ENCODE measurements at places on chromosomes 1 and 21. TPM values are rescaled to one million over a fixed set of nuclear protein-coding genes. Genes with fewer than 3 reads are reported as not detected.
A peak's percentile ranks its signal among the peaks of the same experiment; 100 is the strongest.

GRCh38 chr1:24963099-24963872 lies 33.2 kb upstream of the RUNX3 start:
- no peak for DNase-seq
- H3K27ac ChIP-seq, result no peak overlapping the region
- no peaks in the 10 kb centered on the region for H3K27me3 ChIP-seq
- no peaks in the 10 kb centered on the region for H3K36me3 ChIP-seq
- no peaks in the 10 kb centered on the region for H3K4me1 ChIP-seq

DNA sequence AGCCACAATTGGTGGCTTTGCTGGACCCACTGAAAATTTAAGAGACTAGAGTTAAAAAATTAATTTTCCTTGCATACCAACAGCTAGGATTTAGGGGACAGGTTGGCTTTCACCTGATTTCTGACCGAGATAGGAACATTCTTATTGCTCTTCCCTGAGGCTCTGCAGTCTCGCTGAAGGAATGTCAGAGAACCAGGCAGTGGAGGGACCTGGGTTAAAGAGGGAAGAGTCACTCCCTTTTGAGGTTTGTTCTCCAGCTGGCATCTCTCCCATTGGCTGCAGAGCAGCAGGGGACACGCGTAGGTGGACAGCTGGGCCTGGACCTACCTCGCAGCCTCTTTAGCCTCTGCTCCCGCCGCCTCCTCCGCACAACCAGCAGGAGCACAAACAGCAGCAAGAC lies 207.5 kb downstream of the PCP4 start:
- no peaks in the 10 kb centered on the region for H3K27me3 ChIP-seq
- no peak overlapping the region for H3K4me3 ChIP-seq
- no peaks in the 10 kb centered on the region for H3K36me3 ChIP-seq
- H3K27ac ChIP-seq, result no peak overlapping the region
- no peak for DNase-seq
- no peaks in the 10 kb centered on the region for H3K4me1 ChIP-seq

TFAP2E gene
- 0.70 TPM for total RNA-seq

DNA sequence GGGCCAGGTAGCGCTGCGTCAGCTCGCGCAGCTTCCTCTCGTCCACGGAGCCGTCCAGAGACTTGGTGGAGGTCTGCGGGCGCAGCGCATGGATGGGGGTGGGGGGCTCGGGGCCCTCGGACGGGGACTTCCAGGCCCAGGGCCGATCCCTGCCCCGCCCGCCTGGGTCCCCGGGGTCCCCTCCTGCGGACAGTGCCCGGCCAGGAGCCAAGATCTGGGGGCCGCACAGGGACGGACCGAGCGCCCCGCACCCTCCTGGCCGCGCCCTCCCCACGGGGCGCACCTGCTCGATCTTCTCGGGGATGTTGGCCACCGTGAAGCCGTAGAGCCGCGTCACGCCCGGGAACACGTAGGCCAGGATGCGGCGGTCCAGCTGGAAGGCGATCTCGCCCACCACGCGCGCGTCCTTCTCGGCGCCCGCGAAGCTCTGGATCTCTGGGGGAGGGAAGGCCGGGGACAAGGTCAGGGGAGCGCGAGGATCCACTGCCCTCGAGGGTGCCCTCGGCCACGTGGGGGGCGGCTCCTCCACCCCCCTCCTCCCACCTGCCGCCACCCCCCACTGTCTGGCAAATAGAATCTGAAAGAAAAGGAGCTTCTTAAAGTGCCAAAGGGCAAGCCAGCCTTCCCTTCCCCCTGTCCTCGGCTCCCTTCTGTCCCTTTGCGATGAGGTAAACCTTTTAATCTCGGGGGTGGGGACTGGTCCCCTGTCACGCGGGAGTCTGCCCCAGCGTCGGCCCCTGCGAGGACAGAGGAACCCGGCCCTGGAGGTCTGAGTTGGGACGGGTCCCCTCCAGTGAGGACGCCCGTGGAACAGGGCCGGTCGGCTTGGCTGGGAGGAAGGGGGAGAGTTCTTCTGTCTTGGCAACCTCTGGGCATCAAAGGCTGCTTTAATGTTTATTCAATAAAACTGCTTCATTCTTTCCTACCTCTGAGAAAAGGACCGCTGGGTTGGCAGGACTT lies 6.5 kb upstream of the FTCD start:
- no peaks in the 10 kb centered on the region for H3K4me1 ChIP-seq
- DNase-seq, result peak; percentile 27
- peaks cover 31% of the 10 kb centered on the region for H3K36me3 ChIP-seq

MROH7 gene
- total RNA-seq, result 0.09 TPM

DNA sequence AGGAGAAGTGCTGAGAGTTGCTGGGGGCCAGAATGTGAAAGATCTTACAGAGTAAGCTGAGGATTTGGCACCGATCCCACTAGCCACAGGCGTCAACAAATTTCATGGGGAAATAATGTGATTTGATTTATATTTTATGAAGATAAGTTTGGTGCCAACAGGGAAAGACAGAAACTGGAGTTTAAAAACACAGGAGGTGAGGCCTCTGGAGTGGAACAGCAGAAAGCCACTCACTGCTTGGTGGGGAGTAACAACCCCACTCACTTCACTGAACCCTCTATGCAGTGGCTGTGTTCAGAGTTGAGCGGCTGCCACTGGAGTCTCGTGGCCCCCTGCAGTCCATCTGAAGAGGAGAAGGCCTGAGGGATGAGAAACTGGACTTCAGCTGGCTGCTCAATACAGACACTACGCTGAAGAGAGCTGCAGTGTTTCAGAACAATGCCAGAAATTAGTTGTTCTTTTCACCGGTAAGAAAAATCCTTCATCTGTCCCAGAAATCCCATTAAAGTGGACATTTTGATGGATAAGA lies 48.0 kb upstream of the RXRG start:
- no peak overlapping the region for H3K4me3 ChIP-seq
- no peaks in the 10 kb centered on the region for H3K4me1 ChIP-seq
- no peak overlapping the region for H3K27ac ChIP-seq
- DNase-seq, result no peak
- no peaks in the 10 kb centered on the region for H3K27me3 ChIP-seq

CNR2 gene
- total RNA-seq, result not detected

SNX27 gene
- 48.9 TPM for total RNA-seq

DNA sequence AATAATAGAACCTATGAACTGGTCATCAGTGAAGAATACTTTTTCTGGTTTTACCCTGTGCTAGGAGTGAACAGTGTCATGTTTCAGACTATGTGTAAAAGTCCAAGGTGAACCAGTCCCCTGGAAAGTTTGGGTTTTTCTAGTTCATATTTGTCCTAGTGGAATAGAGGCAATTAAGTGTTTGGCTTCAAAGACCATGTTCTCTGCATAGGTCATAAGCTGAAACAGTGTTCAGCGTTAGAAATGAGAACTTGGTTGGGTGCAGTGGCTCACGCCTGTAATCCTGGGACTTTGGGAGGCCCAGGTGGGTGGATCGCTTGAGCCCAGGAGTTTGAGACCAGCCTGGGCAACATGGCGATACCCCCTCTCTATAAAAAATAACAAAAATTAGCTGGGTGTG lies 77.5 kb downstream of the UCK2 start:
- H3K4me1 ChIP-seq, result no peaks in the 10 kb centered on the region
- no peak for DNase-seq
- H3K4me3 ChIP-seq, result no peak overlapping the region
- no peaks in the 10 kb centered on the region for H3K27me3 ChIP-seq
- H3K36me3 ChIP-seq, result peaks cover 81% of the 10 kb centered on the region
- no peak overlapping the region for H3K27ac ChIP-seq

DNA sequence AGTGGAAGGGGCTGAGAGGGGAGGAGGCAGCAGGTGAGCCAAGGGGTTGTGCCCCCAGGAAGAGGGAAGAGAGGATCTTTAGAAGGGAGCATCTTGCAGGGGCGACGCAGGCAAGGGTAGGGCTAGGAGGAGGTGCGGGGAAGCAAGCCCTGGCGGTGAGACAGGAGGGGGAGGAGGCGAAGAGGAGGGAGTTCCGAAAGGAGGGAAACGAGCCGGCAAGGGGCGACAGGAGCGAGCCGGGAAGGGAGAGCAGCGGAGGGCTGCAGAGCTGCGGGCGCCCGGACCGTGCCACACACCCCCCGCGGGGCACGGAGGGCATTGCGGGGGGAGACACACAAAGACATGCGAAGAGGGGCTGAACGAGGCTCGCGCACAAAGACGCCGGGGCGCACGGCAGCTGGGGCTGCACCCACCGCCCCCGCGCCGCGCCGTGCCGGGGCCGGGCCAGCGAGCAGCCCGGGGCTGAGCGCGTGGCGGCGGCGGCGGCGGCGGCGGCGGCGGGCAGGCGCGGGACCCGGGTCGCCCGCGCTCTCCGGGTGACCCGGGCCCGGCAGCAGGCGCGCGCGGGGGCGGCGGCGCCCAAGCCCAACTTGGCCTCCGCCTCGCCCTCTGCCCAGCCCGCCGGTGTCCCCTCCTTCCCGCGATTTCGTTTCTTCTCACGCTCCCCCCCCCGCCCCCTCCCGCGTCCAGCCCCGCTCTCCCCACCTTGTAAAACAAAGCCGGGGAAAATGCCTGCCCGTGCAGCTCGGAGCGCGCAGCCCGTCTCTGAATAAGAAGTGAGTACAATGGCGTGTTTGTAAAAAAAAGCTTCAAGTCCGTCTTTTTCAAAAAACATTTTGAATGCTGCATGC lies at the start of gene KCNK2:
TSS of gene KCNK2 (plus strand) at position 206 of the 851 bp plus-strand sequence. CDS start 649 bp downstream, outside the sequence.
- H3K4me3 ChIP-seq, result peak within 1 kb of the TSS; percentile 89
- H3K4me1 ChIP-seq, result no peaks in the 10 kb centered on the region
- peaks cover 45% of the 10 kb centered on the region for H3K27me3 ChIP-seq
- DNase-seq, result peak; percentile 63
- no peaks in the 10 kb centered on the region for H3K36me3 ChIP-seq

OR10Z1 gene
- not detected for total RNA-seq

- H3K4me1 ChIP-seq, result no peaks in the 10 kb centered on the region
- no peak for DNase-seq
- H3K27me3 ChIP-seq, result no peaks in the 10 kb centered on the region
- no peaks in the 10 kb centered on the region for H3K36me3 ChIP-seq
Measured at GRCh38 chr1:189192741-189193520, 1284.7 kb downstream of the BRINP3 start.

TCHH gene
- total RNA-seq, result not detected

LAX1 gene
- not detected for total RNA-seq

DNA sequence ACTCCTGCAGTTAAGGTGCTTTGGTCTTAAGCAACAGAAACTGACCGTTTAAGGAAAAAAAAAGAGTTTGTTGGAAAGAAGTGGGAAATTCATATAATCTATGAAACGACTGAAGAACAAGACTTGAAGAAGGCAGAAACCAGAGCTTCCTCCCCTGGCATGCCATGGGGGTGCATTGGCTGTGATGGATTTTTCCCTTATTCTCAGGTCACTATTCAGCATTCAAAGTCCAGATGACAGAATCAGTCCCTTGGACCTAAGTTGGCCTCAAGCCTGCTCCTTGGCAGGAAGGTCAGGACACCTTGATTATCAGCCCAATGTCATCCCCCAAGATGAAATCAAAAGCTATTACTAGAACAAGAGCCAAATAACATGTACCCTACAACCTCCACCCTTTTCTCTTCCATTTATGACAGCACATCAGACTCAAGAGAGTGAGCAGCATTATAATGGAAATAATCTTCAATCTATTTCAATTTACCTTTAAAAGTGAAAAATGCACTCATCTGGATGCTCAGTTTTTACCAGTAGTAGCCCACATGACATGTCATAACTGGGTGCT lies 15.8 kb upstream of the TMEM9 start:
- DNase-seq, result no peak
- no peaks in the 10 kb centered on the region for H3K4me1 ChIP-seq
- peak overlapping the region; percentile 81 for H3K4me3 ChIP-seq
- H3K36me3 ChIP-seq, result no peaks in the 10 kb centered on the region

CELA3B gene
- total RNA-seq, result not detected

DNA sequence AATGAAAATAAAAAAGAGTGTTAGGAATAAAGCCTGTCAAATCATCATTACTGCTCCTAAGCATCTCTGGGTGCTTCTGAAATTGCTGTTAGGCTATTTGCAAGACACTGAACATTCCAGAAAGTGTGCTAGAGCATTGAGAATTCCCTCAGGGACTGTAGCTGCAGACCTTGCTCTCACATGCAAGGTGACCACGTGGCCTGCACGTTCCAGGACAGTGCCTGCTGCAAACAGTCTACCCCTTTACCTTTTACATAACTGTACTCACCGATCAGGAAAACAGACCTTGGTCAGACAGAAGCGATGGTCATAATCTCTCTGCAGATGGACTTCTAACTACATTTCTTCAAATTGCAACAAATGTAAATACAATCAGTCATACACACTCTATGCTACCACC lies 164.5 kb downstream of the PSMG1 start:
- no peaks in the 10 kb centered on the region for H3K4me1 ChIP-seq
- no peaks in the 10 kb centered on the region for H3K36me3 ChIP-seq
- H3K27ac ChIP-seq, result no peak overlapping the region
- H3K27me3 ChIP-seq, result no peaks in the 10 kb centered on the region
- no peak overlapping the region for H3K4me3 ChIP-seq
- DNase-seq, result no peak

DNA sequence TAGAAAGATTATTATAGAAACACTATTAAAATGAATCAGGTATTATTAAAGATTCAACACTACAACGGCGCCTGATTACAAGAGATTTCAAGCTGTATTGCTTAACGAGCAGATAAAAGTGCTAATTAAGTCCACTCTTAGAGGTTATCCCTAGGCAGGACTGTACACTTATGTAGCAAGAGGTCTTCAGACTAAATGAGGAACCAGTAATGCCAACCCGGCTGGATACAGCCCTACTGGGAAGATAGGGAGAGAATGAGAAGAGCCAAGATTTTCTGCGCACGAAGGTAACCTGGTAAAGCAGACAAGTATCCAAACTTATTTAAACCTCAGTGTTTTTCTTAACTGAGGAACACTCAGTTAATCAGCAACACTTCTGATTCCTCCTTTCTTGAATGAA lies 115.7 kb upstream of the HIVEP3 start:
- H3K27ac ChIP-seq, result no peak overlapping the region
- peaks cover 4% of the 10 kb centered on the region for H3K27me3 ChIP-seq
- no peak for DNase-seq
- H3K4me1 ChIP-seq, result no peaks in the 10 kb centered on the region
- peak overlapping the region; percentile 86 for H3K4me3 ChIP-seq
- H3K36me3 ChIP-seq, result no peaks in the 10 kb centered on the region

DNA sequence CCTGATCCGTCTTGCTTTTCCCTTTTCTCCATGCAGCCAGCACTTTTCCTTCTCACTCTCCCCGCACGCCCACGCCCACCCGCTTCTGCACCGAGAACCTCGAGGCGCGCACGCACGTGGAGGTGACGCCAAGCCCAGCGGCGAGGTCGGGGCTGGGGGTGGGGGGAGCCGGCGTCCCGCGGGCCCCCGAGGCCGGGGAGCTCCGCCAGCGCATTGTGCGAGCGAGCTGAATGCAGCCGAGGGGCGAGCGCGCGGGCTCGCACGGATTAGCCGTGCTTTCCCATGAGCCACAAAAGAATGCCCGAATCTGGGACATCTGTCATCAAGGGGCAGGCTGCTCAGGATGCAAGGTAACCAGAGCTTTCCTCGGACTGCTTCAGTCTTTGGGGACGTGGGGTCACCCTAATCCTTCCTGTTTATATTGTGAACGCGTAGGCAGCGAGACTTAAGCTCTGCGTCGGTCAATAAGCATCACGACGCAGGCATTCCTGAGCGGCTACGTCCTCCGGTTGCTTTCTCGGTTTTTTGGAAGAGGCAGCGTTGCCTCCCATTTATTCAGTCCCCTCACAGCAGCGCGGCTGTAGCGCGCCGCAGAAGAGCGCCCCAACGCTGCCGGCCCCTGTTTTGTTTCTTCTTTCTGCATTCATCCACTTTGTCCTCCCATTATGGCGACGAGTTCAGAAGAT lies 67.3 kb upstream of the AKT3 start:
- no peak overlapping the region for H3K27ac ChIP-seq
- peaks cover 4% of the 10 kb centered on the region for H3K27me3 ChIP-seq
- H3K36me3 ChIP-seq, result no peaks in the 10 kb centered on the region
- peak; percentile 62 for DNase-seq
- H3K4me3 ChIP-seq, result peak overlapping the region; percentile 59

Data from H9 (cell line).